ENCODE measurements at places on chromosomes 6 and 20. TPM values are rescaled to one million over a fixed set of nuclear protein-coding genes. Genes with fewer than 3 reads are reported as not detected.

ENPP4 gene
- total RNA-seq = 3.3 TPM

RIPPLY2 gene
- total RNA-seq = 0.66 TPM

GHRH gene
- total RNA-seq = not detected

DEFB125 gene
- total RNA-seq = not detected

Measured in neural crest cell (in vitro differentiated cells).